Activated naive CD4-positive, alpha-beta T cell (primary cell): ENCODE measurements at places on chromosomes 6 and 20.

DNA sequence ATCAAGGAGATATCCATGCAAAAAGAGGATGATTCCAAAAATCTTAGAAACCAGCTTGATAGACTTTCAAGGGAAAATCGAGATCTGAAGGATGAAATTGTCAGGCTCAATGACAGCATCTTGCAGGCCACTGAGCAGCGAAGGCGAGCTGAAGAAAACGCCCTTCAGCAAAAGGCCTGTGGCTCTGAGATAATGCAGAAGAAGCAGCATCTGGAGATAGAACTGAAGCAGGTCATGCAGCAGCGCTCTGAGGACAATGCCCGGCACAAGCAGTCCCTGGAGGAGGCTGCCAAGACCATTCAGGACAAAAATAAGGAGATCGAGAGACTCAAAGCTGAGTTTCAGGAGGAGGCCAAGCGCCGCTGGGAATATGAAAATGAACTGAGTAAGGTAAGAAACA lies 10.1 kb upstream of the SNRNP48 start:
- no peak for DNase-seq

- no peak for DNase-seq
Observed at GRCh38 chr6:138499303-138500018, at the start of gene NHSL1. Gene NHSL1 (minus strand): TSS chr6:138499494. CDS start chr6:138499290, 204 bp downstream.

DNA sequence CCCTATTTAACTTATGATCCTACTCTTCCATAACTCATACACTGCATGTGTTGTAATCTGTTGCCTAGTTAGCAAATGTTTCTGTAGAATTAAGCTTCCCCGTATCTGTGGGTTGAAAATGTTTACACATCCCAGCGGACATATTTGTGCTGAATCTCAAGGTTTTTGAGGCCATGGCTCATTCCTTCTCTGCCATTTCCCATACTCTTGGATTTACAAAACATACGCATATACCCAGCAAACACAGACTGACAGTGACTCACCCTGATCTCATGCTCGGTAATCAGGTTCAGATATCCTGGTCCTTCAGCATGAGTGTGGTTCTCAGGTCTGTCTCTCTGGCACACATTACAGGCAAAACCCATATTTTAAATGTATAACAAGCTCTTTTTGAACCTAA lies 58.7 kb downstream of the AGPAT4 start:
- DNase-seq: no peak

- DNase-seq: no peak
Observed at GRCh38 chr20:58145506-58146080, 82.9 kb downstream of the ANKRD60 start.

DNA sequence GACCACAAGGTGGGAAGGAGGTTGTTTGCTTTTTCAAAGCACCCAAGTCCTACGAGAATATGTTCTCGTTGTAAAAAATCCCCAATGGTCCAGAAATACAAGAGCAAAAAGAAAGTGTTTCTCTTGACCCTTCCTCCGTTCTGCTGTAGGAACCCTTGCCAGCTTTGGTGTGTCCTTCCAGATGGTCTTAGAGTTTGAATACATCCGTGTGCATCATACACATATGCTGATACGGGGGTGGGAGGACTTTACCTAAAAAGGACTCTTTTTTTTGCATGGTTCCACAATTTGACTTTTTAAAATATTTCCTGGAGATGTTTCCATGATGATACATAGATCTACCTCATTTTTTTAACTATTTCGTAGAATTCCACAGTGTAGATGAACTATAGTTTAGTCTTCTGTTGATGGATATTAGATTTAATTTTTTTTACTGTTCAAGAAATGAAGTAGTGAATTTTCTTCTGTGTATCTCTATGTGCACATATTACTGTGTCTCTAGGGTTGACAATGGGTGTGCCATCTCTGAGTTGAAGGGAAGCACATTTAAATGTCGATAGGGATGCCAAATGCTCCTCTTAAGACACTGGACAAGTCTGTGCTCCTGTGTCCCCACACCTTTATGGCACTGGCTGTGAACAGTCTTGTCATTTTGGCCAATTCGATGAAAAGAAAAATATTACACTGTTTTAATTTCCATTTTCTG lies 182.1 kb upstream of the SNX9 start:
- DNase-seq: no peak

DNA sequence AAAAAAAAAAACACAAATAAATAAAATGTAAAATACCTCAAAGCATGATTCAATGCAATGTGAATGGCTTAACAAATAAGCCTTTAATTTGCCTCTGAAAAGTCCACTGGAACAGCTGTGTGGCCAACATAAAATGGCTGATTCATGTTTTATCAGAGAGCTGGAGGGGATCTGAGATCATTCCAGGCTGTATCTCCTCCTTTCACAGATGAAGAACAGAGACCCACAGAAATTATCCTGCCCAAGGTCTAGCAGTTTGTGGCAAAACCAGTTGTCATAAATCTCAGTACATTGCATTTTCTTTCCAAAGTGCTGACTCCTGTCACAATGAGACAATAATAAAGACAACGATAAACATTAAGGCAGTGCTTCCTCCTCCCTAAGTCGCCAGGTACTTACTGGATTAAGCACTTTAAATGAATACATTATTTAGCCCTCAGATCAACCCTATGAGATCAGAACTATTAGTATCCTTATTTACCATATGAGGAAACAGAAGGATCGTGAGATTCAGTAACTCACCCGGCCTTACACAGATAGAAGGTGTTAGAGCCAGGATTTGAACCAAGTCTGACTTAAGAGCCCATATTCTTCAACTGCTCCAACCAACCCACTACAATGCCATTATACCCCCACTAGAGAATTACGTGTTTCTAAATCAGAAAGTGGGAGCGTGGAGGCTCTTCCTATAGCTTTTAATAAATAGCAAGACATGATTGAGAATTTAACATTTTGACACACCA lies 118.3 kb downstream of the KIF13A start:
- DNase-seq: no peak

- no peak for DNase-seq
Observed at GRCh38 chr6:46220352-46221221, 49.8 kb upstream of the ENPP5 start.

DNA sequence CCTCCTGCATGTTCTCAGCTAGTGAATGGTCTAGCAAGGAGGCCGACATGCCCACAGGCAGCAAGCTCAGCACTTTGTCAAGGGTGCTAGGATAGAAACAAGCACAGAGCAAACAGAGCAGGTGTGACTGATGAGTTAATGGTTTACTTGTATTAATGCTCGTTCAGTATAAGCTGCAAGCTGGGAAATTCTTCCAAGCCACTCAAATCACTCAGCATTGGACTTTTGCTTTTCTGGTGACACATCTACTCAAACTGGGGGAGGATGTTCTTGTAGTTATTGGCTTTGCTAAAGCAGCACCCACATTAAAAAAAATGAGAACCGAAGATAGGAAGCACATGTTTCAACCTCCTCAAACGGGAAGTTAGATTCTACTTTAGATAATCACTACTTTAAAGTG lies 43.1 kb upstream of the NEDD9 start:
- no peak for DNase-seq

- DNase-seq: no peak
Observed at GRCh38 chr6:143538374-143538773, 26.9 kb upstream of the FUCA2 start.
